ENCODE measurements at places on chromosomes 2 and 18.

- DNase-seq = no peak
These were observed 386.4 kb upstream of the SLC14A2 start for GRCh38 chr18:45228796-45229388.

DNA sequence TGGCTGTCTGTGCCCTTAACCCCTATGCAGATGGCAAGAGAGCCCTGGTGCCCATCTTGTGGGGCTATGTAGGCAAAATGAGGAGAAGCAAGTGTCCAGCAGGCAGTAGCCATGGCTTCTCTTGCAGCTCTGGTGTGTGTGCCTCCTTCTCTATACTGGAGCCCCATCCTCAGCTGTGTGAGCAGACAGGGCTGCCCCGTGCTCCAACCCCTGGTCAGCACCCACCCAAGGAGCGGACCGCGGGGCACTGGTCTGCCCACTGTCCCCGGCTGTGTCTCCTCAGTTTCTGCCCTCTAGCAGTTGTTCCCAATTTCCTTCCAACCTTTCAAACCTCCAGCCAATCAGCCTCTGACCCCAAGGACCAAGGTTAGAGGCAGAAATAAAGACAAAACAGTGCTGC is 134.9 kb upstream of the GLI2 start:
- DNase-seq = no peak

- no peak for DNase-seq
These were observed 780.8 kb upstream of the KLHL29 start for GRCh38 chr2:22604136-22604535.

- no peak for DNase-seq
These were observed 274.3 kb upstream of the TRIB2 start for GRCh38 chr2:12442476-12442847.

Data from SK-N-MC (cell line).